ENCODE measurements at places on chromosomes 1 and 21. TPM values are rescaled to one million over a fixed set of nuclear protein-coding genes. Genes with fewer than 3 reads are reported as not detected.

HSPB7 gene
- 8.8 TPM for total RNA-seq

GRCh38 chr21:24367936-24368335 lies 1239.3 kb downstream of the MRPL39 start:
- no peaks in the 10 kb centered on the region for H3K4me1 ChIP-seq
- DNase-seq = no peak
- no peak overlapping the region for H3K4me3 ChIP-seq
- H3K36me3 ChIP-seq = no peaks in the 10 kb centered on the region
- H3K27me3 ChIP-seq = no peaks in the 10 kb centered on the region

DNA sequence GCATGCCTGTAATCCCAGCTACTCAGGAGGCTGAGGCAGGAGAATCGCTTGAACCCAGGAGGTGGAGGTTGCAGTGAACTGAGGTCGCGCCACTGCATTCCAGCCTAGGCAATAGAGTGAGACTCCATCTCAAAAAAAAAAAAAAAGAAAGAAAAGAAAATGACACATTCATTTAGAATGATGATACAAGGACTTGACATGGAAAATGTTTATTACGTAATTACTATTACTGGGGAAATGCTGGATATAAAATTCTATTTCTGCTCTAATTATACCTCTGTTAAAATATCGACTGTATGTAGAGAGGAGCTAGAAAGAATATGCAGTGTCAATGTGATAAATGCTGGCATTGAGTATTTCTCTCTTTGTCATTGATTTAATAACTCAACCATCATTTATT lies 54.7 kb upstream of the CTPS1 start:
- no peaks in the 10 kb centered on the region for H3K27me3 ChIP-seq
- H3K27ac ChIP-seq = no peak overlapping the region
- H3K4me1 ChIP-seq = peaks cover 3% of the 10 kb centered on the region
- H3K4me3 ChIP-seq = no peak overlapping the region
- no peak for DNase-seq

DNA sequence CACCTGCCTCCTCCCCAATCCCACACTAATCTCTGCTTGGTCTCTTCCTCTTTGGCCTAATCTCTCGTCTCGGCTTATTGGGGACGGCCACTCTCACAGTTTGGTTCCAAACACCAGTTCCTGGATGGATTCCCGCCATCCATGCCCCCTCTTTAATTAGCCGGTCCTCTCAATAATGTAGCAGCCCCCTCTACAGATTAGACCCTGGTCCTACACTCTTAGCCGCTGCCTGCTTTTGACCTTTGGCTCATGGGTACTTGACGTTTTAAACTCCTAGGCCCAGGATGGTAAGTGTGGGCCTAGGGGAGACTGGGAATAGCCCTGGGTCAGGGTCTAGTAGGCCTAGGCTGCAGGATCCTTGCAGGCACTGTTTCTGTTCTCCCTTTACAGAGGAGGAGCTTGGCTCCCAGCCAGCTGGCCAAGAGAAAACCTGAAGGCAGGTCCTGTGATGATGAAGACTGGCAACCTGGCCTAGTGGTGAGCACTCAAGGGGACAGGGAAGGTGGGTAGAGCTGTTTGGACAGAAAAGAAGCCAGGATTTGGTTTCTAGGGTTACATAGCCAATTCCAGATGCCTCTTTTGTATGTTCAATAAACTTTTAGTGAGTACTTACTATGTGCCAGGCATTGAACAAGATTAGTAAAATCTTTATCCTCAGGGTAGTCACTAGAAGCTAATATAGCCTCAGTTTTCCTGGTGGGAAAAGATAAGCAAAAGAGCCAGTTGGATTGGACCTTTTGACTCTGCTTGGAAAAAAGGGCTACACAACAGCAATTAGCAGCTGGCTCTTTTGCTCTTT lies 758 bp downstream of the RAD54L start:
- H3K4me1 ChIP-seq = peaks cover 5% of the 10 kb centered on the region
- H3K27ac ChIP-seq = no peak overlapping the region
- no peaks in the 10 kb centered on the region for H3K27me3 ChIP-seq
- no peak for DNase-seq
- H3K36me3 ChIP-seq = no peaks in the 10 kb centered on the region

FAM72B gene
- 0.73 TPM for total RNA-seq

DNA sequence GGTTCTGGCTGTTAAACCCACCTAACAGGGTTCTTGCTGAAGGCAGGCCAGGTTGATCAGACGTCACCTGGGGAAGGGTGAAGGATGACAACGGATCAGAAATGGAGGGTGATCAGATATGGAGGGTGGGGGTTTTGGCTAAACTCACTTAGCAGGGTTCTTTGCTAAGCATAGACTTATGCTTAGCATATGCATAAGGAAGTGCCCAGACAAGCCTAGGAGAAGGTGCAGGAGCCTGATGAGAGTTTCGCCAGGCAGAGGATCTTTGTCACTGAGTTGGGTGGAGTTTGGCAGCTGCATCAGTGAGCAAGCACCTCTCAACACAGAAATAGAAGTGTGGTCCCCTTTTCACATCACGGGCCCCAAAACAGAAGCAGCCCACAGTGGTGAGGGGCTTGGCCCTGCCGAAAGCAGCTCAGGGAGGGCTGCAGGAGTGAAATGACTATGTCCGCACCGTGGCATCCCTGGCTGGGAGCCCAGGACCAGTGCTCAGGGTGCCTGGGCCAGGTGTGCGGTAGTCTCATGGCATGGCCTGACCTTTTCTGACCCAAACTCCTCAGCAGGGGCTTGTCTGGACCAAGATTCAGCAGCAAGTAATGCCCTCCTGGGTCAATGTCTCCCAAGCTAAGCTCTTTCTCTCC lies 101.6 kb downstream of the AJAP1 start:
- H3K4me1 ChIP-seq = no peaks in the 10 kb centered on the region
- no peak overlapping the region for H3K4me3 ChIP-seq
- no peaks in the 10 kb centered on the region for H3K36me3 ChIP-seq
- no peak overlapping the region for H3K27ac ChIP-seq
- no peaks in the 10 kb centered on the region for H3K27me3 ChIP-seq

GRCh38 chr1:100483230-100483629 lies 54.7 kb upstream of the GPR88 start:
- no peaks in the 10 kb centered on the region for H3K27me3 ChIP-seq
- H3K36me3 ChIP-seq = no peaks in the 10 kb centered on the region
- no peak for DNase-seq

TMPRSS15 gene
- not detected for total RNA-seq

- peak overlapping the region; percentile 95 for H3K27ac ChIP-seq
- H3K36me3 ChIP-seq = no peaks in the 10 kb centered on the region
- H3K4me1 ChIP-seq = no peaks in the 10 kb centered on the region
- H3K4me3 ChIP-seq = no peak overlapping the region
These were observed 60.5 kb downstream of the ATP1A1 start for GRCh38 chr1:116433275-116434257.

DNA sequence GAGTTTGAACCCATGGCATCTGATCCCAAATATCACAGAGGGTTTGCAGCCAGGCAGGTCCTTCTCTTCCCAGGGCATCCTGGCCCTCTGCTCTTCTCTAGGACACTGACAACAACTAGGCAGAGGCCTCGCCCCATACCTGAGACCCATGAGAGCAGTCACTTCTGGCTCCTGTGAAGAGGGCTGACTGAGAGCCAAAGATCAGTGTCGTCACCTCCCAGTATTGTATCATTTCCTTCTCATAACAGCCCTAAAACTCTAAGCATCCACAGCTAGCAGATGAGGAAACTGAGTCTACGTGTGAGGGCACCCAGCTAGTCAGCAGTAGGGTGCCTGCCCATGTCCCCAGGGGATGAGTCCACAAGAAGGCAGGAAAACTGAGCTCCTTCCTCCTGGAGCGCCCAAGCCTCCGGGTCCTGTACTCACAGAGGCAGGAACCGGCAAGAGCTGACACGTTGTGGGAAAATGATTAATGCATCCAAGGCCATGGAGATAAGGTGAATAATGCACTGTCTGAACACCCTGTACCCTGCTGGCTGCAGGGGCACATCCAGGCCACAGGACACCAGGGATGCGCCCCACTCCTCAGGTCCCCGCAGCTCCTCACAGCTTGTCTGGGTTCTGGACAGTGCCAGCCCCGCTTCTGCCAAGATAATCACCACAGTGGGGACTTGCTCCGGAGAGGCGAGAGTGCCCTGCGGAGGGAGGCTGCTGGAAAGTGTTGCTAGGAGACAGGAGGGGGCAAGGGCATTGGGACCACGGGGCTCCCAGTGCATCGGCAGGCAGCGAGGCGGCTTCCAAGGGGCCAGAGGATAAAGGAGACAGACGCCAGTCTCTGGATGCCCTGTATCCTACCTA lies 340.0 kb downstream of the NPHP4 start:
- no peaks in the 10 kb centered on the region for H3K4me1 ChIP-seq
- H3K36me3 ChIP-seq = no peaks in the 10 kb centered on the region
- H3K27ac ChIP-seq = no peak overlapping the region
- H3K27me3 ChIP-seq = no peaks in the 10 kb centered on the region
- no peak overlapping the region for H3K4me3 ChIP-seq
- peak; percentile 46 for DNase-seq

All from breast epithelium (tissue), 4 donors.